Ovary (tissue), 10 donors: ENCODE measurements at places on chromosomes 4 and X. TPM values are rescaled to one million over a fixed set of nuclear protein-coding genes. Genes with fewer than 3 reads are reported as not detected.

HTT gene
- polyA plus RNA-seq: 35.2 TPM

MAP3K15 gene
- 1.5 TPM for polyA plus RNA-seq

CCDC110 gene
- polyA plus RNA-seq: 1.8 TPM

ZNF711 gene
- polyA plus RNA-seq: 7.8 TPM

JAKMIP1 gene
- 0.50 TPM for polyA plus RNA-seq

RHOXF2B gene
- polyA plus RNA-seq: 0.08 TPM

ARHGAP24 gene
- 16.7 TPM for polyA plus RNA-seq

TLR2 gene
- 7.9 TPM for polyA plus RNA-seq

ITM2A gene
- polyA plus RNA-seq: 155 TPM
